Cardiac fibroblast (primary cell): ENCODE measurements at places on chromosomes 7 and 10.

DNA sequence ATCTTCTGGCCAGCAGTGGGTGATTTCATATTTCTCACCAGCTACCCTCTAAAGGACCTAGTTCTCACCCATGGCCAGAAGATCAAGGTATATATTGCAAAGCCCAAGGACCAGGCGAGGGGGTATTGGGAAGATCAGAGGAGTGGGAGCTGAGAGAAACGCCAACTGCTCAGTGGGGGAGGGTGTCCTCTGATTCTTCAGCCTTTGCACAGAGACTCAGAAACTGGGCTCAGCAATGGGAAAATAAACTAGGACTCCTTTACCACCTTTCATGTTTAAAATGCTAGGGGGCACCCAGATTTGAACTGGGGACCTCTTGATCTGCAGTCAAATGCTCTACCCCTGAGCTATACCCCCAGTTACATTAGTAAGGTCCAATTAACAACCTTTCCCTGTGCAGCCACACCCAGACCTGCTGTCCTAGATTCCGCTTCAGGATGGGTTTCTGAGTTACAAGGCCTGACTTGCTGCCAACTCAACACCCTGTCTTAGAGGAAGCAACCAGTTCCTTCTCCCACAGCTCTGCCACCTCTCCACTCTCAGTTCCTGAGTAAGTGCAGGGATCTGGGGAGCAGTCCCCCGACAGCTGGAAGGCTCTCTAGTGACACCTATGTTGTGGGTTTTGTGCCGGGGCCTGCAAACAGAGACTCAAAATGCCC is 93.5 kb downstream of the ZNF783 start:
- no peak for DNase-seq

DNA sequence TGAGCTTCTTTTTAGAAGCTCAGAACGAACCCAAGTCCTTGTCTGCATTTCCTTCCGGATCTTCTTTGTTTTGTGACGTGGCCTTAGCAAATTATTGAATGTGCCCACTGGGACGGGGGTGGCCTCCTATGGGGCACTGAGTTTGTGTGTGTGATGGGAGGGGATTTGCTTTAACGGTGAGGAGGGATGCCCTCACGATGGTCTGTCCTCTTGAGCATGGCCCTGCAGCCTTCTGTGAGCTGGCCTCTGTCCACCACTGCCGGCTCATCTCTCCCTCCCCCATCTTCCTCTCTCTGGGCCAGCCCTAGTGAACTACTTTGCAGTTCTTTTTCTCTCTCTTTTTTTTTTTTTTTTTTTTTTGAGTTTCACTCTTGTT is 62.9 kb upstream of the MKRN1 start:
- peak; percentile 84 for DNase-seq

- DNase-seq: peak; percentile 5
These were observed 70.9 kb upstream of the CCDC71L start for GRCh38 chr7:106731646-106732444.

- DNase-seq: no peak
These were observed 37.3 kb downstream of the CYP17A1 start for GRCh38 chr10:102799691-102800471.

GRCh38 chr7:920351-921070 is 34.0 kb downstream of the ADAP1 start:
- no peak for DNase-seq

GRCh38 chr10:122875843-122876466 is 3.4 kb downstream of the FAM24B start:
- no peak for DNase-seq

DNA sequence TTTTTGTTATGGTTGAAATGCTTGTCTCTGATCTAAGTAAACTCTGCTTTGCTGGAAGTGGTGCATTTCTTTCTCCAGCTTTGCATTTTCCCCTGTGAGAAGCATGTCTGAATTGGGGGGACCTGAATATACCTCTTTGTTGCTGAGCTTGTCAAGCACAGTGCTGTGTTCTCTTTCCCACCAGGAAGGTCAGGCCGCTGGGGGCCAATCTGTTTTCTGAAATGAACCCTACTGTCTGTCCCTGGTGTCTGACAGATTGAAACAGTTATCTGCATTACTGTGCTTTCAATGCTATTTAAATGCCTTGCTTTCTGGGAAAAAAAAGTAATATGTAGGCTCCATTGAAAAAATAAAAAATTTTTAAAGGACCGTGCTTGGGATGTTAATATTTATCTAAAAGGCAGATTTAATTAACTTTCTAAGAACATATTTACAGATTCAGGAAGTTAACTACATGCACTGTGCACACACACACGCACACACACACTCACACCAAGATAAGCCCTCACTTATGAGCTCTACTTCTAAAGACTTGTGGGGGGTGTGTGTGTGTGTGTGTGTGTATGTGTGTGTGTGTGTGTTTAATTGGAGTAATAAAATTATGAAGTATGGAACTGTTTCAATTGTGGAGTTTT is 127.0 kb upstream of the FZD1 start:
- no peak for DNase-seq

GRCh38 chr10:78779339-78779955 is 289.3 kb upstream of the ZMIZ1 start:
- DNase-seq: no peak

DNA sequence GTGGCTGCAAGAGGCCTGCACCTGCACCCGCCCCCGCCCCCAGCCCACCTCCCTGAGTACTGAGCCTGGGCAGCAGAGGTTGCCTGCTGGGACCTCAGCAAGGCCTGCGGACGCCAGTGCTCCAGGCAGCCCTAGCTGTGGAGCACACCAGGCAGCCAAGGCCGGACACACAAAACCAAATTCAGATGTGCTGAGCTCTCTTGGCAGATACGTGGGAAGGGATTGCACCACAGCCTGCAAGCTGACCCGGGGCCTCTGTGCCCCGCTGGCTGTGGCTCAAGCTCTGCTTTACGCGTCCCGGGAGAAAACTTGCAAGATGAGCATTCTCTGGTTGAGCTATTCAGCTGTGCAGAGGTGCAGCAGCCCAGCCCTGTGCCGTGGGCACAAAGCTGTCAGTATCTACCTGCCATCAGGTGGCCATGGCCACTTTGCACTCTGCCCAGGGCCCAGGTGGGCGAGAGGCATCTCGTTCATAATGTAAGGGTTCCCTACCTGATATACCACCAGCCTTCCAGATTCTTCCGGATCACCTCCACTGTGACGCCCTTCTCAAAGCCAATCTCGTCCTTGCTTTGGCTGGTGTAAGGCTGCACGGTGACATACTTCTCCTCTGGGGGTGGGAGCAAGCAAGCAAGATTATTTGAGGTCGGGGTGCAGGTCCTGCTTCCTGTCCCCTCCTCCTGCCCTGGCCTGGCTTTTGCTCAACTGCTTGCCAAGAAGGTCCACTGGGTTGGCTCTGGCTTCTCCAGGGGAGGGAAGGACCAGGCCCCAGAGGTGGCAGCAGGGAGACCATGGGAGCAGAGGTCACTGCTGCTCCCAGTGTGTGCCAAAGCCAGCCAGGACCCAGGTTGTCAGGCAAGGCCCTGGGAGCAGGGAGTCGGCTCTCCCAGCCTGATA is 123.4 kb downstream of the NEURL1 start:
- peak; percentile 97 for DNase-seq

- peak; percentile 98 for DNase-seq
These were observed at the start of gene TASOR2 for GRCh38 chr10:5684318-5684970. Gene TASOR2 (plus strand): TSS chr10:5684838. CDS start chr10:5720643, 35,805 bp downstream.

DNA sequence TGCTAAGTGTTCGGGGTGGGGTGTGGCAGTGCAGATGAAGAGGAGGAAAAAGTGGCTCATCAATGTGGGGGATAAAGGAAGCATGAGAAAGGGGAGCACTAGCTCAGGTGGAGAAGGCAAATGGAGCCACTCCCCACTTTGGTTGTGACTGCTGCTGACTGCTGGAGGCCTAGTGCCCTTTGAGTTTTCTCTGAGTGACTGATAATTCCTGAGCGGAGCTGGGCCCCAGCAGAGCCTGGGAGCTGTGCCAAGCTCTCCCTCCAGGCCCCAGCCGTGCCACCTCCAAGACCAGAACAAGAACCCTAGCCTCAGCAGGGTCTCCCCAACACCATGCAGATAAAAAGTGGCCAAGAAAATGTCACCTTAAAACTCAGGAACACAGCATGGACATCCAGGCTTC is 9.7 kb upstream of the RASSF4 start:
- DNase-seq: no peak

DNA sequence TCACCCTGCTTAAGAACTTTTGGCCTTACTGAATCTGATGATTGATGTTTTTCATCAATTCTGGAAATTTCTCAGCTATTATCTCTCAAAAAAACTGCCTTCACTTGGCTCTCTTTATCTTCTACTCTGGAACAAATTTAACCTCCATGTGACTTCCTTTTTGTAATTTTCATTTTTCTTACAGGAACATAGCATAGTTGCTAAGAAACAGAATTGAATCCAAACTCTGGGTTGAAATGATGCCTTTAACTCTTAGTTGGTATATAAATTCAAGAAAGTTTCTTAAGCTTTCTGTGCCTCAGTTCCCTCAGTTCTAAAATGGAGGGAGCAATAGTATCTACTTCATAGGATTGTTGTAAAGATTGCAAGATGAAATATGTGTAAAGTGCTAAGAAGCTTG is 19.8 kb downstream of the GPR141 start:
- DNase-seq: no peak

DNA sequence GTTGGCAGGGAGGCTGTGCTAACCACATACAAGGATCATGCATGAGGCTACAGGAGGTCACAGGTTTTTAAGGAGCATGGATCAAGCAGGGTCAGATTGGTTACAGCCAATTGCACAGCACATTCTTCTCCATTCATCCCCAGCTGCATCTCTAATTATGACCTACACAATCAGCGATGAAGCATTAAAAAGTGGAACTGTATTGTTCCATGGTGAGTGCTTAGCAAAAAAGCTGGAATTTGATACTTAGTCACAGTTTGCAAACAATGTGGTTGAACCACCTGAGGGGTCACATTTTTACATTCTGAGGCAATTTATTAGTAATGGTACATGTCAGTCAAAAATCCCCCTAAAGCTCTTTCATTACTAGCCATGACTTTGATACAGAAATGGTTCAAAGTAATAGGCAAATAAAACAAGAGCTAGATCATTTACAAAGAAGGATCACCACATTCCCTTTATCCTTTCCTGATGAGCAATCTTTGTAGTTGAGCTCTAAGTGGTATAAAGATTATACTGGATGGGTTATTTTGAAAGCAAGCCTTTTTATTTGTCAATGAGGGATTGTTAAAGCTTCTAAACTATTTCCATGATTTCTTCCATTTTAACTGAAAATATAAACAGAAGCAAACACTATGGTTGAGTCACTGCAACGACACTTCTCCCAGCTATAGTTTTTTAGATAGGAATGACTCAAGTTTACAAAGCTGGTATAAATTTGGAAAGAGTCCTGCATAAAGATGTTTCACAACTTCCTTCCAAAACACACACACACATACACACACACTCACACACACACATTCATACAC is 217.8 kb upstream of the SEMA3A start:
- peak; percentile 93 for DNase-seq

GRCh38 chr10:76353237-76353851 is 921.9 kb downstream of the LRMDA start:
- DNase-seq: peak; percentile 12

DNA sequence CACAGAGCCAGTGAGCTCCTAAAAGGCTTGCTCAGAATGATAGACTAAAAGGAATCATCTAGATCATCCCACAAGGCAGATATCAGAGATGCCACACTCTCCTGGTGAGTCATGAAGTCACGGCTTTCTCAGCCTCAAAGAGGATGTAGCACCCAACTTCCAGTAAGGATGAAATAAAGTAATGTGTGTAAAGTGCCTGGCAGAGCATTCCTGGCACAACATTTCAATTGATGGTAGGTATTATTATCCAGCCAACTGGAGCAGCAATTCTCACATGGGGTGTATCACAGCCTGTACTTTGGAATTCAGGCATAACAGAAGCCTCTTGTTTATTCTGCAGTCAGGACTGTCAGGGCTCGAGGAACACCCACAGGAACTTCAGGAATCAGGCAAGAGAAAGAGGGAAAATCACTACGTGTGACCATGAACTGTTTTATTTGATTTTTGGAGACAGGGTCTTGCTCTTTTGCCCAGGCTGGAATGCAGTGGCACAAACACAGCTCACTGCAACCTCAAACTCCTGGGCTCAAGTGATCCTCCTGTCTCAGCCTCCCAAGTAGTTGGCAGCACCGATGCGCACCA is 5.3 kb upstream of the NAT16 start:
- peak; percentile 31 for DNase-seq

DNA sequence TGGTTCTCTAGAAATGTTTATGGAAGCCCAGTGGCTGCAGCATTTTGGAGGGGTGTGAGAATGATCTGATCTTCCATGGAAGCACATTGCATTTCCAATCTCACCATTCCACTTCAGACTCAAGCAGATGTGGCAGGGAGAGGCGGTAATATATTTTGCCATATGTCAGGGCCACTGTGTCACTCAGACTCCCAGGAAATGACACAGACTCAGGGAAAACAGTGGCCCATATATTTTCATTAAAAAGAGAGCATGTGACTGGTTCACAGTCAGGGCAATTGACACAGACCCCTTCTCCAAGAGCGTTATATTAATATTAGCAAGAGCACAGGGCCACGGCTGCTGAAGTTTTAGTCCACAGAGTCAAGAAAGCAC is 149.3 kb upstream of the NRP1 start:
- no peak for DNase-seq

DNA sequence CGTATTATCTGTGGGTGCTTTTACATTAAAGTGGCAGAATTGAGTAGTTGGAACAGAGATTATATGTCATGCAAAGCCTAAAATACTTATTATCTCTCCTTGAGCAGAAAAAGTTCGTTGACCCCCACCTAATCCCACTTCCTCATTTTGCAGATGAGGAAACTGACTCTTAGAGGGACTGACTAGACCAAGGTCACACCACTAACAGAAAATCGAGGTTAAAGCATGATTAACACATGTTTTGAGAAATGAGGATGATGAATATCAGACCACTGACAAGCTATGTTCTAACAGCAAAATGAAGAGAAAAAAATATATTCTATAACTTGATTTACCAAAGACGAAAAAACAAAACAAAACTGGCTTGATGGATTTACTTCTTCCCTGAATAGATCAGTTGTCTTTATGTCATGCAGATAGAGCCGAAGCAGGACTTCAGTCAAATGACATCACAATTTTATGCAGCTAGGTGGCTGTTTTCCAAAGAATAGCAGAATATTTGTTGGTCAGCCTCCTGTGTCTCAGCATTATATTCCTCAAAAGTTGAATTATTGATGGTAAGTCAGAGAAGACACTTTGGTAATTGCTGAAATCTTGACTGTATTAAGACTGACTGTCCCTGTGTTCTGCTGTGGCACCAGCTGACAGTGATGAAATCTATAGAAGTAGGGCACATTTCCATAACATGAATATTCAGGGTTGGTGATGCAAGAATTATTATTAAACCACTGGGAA is 24.2 kb upstream of the SMIM30 start:
- no peak for DNase-seq

- DNase-seq: no peak
These were observed 32.4 kb upstream of the RET start for GRCh38 chr10:43044448-43044921.

DNA sequence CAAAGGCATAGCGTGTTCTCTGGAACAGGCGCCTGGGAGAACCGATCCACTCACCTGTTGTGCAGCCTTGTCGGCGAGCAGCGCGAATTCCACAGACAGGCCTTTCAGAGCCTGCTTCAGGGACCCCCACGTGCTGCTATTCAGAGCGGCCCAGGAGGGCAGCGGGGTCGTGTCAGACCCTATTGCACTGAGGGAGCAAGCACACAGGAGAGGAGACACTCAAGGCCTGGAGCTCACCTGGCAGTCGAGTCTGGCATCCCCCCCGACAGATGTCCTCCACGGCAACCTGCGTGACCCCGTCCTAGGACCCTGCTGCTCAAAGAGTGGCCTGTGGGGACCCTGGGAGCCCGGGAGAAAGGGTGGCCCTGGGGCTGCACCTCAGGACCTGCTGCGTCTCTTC is 21.1 kb downstream of the NUDT1 start:
- DNase-seq: no peak
